ENCODE measurements at places on chromosomes 4 and X. TPM values are rescaled to one million over a fixed set of nuclear protein-coding genes. Genes with fewer than 3 reads are reported as not detected.

The GUCY1A1 gene
- 1.8 TPM for total RNA-seq

The TSPAN7 gene
- 0.68 TPM for total RNA-seq

The BCOR gene
- 8.5 TPM for total RNA-seq

The ATP1B4 gene
- total RNA-seq = not detected

The DGAT2L6 gene
- total RNA-seq = not detected

The NAP1L3 gene
- not detected for total RNA-seq

The FGF5 gene
- total RNA-seq = 15.2 TPM

The AFF2 gene
- 0.14 TPM for total RNA-seq

The PDE6B gene
- total RNA-seq = 1.0 TPM

The GAGE2A gene
- total RNA-seq = not detected

The GPR34 gene
- total RNA-seq = not detected

The CXorf49 gene
- not detected for total RNA-seq

The MCUB gene
- 13.2 TPM for total RNA-seq

The AMOT gene
- total RNA-seq = under 0.01 TPM

The NELFA gene
- 24.2 TPM for total RNA-seq

The BEX2 gene
- 65.6 TPM for total RNA-seq

The BRS3 gene
- not detected for total RNA-seq

The STATH gene
- not detected for total RNA-seq

The PTTG2 gene
- not detected for total RNA-seq

The RTL3 gene
- not detected for total RNA-seq

The BST1 gene
- total RNA-seq = 0.14 TPM

The CHIC2 gene
- total RNA-seq = 37.9 TPM

The PRR32 gene
- not detected for total RNA-seq

The AR gene
- not detected for total RNA-seq

The RBM46 gene
- total RNA-seq = 0.34 TPM

The ANKRD50 gene
- total RNA-seq = 46.6 TPM

The DCAF4L1 gene
- total RNA-seq = 0.36 TPM

The FREM3 gene
- total RNA-seq = not detected

The FHDC1 gene
- total RNA-seq = 11.4 TPM

The C4orf50 gene
- not detected for total RNA-seq

The DMP1 gene
- not detected for total RNA-seq

The PSAPL1 gene
- total RNA-seq = not detected

The NSG1 gene
- total RNA-seq = 15.3 TPM

The CNGA1 gene
- total RNA-seq = 1.4 TPM

The NSUN7 gene
- 3.6 TPM for total RNA-seq

The RXFP1 gene
- not detected for total RNA-seq

The DKK2 gene
- not detected for total RNA-seq

The SSX3 gene
- total RNA-seq = not detected

Data from nasal cavity respiratory epithelium epithelial cell of viscerocranial mucosa (primary cell).